Trophoblast cell (in vitro differentiated cells and primary cell): ENCODE measurements at places on chromosomes 1 and 21.

DNA sequence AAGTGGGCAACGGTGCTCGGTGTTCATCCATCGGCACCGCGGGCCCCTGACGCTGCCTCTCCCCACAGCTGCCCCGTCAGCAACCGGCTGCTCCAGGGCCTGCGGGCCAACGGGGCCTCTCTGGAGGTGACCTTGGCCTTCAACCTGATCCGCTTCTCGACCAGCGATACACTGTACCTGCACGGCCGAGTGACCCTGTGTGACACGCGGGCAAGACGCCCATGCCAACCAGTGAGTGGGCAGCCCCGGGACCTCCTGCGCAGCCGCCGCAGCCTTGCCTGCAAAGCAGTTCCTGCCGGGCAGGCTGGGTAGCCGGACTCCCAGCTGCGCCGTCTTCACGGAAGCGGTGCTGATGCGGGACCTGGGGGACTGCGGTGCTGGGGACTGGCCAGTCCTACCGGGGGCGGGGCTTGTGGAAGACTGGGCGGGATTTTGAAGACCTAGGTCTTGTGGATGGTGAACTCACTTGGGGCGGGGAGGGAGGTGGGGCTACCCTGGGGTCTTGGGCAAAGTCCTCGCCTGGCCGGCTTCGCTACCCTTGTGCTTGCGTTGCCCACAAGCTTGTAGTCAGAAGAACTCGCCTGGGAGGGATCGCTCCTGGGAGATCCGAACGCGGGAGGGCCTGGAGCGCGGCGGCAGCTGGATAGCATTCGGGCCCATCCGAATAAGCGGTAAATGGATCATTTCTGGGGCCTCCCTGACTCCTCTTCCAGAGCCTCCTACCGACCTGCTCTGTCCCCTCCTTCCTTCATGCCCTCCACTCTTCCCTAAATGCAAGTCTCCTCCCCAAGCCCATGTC lies 8.8 kb upstream of the CEP85 start:
- peak; percentile 63 for DNase-seq

DNA sequence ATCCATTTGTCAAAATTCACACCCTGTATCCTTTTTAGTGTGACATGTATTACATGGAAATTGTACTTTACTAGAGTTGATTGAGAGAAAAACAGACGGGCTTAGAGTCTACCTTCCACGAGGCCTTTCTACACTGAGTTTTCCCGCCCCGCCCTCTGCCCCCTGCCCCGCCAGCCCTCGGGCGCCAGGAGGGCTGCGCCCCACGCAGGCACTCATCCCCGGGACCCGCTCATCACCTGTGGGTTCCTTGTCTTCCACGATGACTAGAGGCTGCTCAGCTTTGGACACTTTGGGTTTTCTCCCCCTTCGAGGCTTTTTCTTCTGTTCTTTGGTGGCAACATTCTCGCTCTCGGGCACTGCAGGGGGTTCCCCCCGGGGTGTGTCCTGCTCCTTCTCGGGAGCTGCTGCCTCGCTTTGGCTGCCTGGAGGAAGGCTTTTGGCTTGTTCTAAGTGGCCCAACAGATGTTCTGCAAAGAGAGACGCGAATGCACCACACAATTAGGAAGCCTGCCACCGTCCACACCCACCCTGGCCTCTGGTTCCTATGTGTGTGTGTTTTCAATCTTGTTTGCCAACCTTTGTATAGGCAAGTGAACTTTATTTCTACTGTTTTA lies 39.6 kb downstream of the PRDM15 start:
- no peak for DNase-seq

DNA sequence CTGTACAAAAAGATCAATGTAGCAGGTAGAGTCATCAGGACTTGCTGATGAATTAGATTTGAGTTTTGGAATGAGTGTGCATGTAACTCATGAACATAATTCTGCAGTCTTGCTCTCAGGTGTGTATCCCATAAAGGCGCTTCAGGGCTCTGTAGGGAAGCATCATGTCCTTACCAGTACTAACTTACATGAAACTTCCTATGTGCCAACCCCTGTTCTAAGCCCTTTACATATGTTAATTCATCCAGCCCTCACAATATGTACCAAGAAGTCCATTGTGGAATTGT lies 2.1 kb upstream of the FCRLB start:
- no peak for DNase-seq

- DNase-seq: peak; percentile 55
Observed at GRCh38 chr1:40143891-40144575, 17.2 kb upstream of the RLF start.

DNA sequence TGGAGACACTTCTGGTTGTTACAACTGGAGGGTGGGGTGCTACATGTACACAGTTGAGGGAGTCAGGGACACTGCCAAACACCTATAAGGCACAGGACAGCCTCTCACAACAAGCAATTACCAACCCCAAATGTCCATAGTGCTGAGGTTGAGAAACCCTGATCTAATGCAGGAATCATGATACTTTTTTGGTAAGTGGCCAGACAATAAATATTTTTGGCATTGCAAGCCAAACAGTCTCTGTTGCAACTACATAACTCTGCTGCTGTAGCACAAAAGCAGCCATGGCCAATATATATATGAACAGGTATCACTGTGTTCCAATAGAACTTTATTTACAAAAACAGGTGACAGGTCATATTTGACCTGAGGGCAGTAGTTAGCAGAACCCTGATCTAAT lies 177.5 kb downstream of the ASTN1 start:
- DNase-seq: no peak

DNA sequence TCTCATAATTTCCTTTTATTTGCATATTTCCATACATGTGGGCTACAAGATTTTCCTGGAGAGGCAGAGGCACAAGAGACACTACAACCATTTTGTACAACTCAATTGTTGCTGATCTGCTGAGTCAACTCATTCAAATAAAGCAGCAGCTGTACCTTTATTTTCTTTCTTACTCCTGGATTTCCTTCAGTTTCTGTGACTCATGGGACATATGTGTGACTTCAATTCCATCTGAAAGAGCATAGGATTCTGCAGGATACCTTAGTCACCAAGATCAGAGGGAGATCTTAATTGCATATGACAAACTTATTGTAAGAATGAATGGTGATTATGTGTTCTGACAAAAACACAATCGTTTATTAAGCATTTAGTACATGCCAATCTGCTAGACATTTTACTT lies 2219.4 kb downstream of the NCAM2 start:
- DNase-seq: no peak

GRCh38 chr1:179809506-179810366 lies 66.6 kb downstream of the FAM163A start:
- DNase-seq: peak; percentile 91

DNA sequence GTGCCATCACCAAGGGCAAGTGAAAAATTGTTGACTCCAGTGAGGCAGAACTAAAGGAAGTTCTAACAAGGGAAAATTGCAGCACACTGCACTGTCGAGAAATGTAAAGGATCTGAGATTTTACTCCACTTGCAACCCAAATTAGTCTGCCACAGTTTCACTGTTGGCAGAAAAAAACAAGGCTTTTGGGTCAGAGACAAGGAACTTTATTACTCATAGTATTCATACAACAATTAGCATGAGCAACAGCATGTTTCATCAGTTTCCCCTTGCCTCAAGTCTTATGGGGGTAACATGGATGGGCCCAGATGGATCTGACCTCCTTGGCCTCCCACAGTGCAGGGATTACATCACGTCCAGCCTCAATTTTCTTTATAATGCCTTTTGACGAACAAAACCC lies 125.3 kb downstream of the LTN1 start:
- no peak for DNase-seq

GRCh38 chr21:18244671-18245463 lies at the start of gene CHODL:
CHODL (plus strand) TSS chr21:18244833; CDS start chr21:18245224, 391 bp downstream.
- no peak for DNase-seq

GRCh38 chr1:110538075-110538474 lies 19.1 kb upstream of the KCNA10 start:
- no peak for DNase-seq

- peak; percentile 69 for DNase-seq
Observed at GRCh38 chr1:68218490-68218889, 13.8 kb downstream of the WLS start.

GRCh38 chr1:113456967-113457366 lies 66.7 kb downstream of the MAGI3 start:
- DNase-seq: no peak

DNA sequence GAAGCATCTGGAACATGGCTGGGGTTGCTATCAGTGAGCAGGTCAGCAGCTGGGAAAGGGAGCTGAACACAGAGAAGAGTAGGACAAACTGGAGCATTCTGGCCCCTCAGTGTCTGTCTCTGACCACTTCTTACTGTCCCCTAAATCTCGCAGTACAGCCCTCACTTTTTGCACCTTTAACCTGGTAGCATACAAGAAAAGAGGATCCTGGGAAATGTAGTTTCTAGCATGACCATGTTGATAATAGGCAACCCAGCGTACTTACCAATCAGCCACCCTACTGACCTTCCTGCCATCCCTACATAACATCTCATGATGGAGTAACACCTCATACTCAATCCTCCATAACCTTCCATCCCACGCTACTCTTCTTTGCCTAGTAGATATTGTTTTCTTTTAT lies 99.1 kb upstream of the RAVER2 start:
- DNase-seq: no peak

DNA sequence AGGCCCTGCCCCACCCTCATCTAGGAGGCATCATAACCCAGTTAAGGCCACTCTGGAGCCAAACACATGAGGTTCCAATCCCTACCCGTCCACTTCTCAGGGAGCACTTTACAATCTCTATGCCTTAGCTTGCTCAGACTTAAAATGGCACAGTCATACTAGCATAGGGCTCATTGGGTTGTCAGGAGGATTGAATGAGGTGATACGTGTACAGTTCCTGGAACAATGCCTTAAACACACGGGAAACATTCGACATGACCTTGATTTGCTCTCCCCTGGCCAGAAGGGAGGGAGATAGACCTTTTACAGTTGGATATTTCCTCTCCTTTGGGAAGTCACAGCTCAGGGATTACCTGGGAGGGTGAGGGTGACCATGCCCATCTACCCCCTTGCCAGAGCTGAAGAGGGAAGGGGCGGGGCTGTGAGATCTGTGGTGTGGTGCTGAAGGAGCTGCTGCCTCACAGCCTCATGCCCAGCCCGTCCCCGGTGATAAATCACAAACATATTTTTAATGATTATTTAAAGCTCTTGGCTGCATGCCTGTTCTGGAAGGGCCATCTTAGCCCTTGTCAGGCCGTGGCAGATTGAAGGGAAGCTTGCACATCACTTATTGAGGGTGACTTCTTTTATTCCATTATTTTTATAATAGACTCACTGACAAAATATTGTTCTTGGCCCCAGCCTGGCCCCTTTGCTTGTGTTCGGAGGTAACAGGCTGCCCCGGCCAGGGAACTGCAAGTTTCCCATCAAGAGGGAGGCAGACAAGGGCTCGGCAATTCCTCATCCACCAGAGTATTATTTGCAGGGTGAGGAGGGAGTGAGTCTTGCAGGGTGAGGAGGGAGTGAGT lies 83.4 kb downstream of the FOXD2 start:
- DNase-seq: no peak

DNA sequence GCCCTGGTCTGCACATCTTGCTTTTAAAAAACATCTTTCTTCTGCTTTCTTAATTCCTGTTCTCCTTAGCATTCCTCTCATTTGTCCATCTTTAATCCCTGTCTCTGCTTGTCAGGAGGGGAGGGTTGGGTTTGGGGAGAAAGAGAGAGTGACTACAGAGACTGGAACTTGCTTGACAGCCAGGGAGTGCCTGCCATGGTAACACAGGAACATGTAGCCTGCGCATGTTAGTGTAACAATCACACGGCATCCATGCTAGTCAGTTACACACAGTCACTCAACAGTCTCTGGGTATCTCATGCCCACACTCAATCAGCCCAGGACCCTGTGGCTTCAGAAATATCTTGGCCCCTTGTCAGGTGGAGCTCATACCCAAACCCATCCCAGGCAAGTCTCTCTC lies 818 bp upstream of the TFAP2E start:
- no peak for DNase-seq

DNA sequence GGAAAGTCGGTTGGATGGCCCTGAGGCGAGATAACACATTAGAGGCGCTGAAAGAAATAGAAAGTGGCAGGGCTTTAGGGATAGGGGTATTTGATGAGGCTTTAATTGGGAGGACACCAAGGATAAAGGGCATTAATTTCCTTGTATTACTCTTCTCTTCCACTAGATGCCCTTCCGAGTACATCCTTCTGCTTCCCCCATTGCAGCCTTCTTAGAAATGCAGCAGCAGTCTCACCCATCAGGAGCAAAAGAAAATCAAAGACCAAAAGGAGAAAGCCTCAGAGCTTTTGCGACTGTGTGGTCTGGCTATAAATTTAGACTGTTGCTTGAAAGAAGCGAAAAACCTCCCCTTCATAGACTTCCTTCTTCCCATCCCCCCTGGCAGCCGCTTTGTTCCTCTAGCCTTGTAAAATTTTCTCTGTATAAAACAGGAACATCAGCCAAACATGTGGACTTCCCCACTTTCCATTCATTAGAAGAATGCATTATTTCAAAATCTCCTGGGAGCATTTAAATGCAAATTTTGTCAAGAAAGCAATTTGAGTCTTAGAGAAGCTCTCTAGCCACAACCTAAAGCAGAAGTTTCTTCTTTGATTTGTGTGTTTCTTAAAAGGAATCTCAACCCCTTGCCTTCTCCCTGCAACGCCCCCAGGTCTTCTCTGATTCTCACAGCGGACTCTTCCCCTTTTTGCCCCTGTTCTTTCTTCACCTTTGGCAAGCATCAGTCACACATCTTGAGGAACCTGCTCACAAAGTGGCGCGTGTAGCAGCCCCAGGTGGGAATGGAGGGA lies 76.6 kb downstream of the NDUFS5 start:
- peak; percentile 27 for DNase-seq

DNA sequence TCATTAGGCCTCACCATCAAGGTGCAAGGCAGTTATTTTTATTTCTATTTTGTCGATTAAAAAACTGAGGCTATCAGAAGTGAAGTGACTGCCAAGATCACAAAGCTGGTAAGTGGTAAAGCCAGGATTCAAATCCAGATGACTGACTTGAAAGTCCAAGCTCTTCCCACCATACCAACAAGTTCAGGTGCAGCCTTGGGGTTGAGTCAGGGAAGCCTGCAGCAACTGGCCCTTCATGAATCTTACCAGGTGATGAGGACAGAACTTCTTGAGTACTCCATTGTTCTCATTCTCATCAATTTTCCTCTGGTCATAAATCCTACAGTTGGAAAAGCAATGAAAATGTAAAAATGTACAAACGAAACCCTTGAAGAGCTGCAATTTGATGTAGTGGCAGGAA lies 20.2 kb downstream of the PEA15 start:
- no peak for DNase-seq

DNA sequence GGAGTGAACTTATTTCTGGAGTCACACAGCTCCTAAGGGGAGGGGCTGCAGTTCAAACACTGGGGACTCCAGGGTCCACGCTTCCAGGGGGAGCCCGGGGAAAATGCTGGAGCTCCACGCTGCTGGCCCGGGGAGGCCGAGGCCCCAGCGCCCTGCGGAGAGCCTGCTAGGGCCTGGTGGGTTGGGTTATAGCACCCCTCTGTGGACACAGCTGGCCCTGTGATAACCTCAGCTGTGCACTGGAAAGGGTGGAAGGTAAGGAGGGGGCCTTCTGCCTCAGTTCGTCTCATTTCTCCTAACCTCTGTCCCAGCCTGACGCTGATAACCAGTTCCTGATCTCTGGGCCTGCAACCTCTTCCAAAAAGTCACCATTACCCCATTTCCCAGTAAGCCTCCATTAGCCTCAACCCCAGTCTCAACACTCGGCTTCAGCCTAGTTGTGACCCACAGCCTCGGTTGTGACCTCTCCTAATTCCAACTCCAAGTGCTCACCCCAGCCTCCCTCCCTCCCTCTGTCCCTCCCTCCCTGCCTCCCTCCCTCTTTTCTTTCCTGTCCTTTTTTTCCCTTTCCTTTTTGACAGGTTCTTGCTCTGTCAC lies 7.1 kb downstream of the NBL1 start:
- DNase-seq: peak; percentile 44
